ENCODE measurements at places on chromosomes 2 and 18. TPM values are rescaled to one million over a fixed set of nuclear protein-coding genes. Genes with fewer than 3 reads are reported as not detected.

Gene IER3IP1
- total RNA-seq = 24.0 TPM

- H3K4me3 ChIP-seq = no peak overlapping the region
- H3K4me1 ChIP-seq = peaks cover 11% of the 10 kb centered on the region
- no peak for DNase-seq
- H3K27me3 ChIP-seq = no peaks in the 10 kb centered on the region
Observed at GRCh38 chr18:63301434-63301833, 18.1 kb downstream of the BCL2 start.

DNA sequence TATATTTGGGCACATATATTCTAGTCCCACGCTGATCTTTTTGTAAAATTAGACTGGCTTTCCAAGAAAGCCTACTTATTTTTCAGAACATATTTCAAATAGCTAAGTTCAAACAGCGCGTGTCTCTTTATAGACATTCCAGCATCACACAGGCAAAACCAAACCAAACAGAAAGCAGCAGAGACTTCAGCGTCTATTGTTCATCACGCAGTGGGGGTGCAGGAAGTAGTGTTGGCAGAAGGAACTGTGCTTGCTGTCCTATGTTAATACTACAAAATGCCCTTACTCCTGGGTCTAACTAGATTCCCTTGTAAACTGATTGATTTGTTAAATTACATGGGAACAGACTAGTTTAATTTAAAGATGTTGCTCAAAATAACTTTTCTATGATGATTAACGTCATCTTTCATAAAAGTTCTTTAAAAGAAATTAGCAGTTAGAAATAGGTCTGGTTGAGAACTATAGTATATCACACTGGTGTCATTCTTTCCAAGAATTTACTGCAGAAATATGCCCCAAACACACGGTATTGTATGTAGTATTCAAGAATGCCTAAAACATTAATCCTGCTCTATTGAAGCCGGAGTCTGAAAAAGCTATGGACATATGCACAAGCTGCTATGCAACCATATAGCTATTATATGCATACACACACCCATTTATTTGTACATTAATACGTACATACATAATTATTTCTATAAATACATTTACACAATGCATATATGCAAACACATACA is 436.3 kb downstream of the CBLN2 start:
- H3K27ac ChIP-seq = no peak overlapping the region
- no peak overlapping the region for H3K4me3 ChIP-seq
- H3K36me3 ChIP-seq = no peaks in the 10 kb centered on the region
- DNase-seq = no peak
- H3K27me3 ChIP-seq = no peaks in the 10 kb centered on the region

DNA sequence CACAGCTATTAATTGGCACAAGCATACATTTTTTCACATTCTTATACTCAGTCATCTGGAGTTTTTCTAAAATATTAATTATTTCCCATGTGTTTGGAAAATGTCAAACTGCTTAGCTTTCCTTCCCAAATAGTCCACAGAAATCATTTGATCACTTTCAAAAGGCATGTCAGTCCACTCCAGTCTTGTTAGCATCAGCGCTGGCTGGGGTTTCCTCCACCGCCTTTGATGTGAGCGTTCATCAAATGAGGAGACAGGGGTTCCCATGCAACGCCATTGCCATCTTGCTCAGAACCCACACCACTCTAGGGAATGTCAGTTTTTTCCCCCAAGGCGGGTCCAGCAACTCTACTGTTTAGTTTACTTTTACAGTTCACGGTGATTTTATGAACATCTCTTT is 13.1 kb upstream of the RAX start:
- H3K27ac ChIP-seq = no peak overlapping the region
- H3K4me3 ChIP-seq = no peak overlapping the region
- H3K27me3 ChIP-seq = no peaks in the 10 kb centered on the region
- H3K36me3 ChIP-seq = no peaks in the 10 kb centered on the region

All from upper lobe of left lung (tissue), 6 donors.